ENCODE measurements at places on chromosomes 11 and 22. TPM values are rescaled to one million over a fixed set of nuclear protein-coding genes. Genes with fewer than 3 reads are reported as not detected.

Gene KCTD14
- total RNA-seq = 2.2 TPM

Gene THY1
- total RNA-seq = 12.7 TPM

Gene RRAS2
- total RNA-seq = 56.8 TPM

Gene GPHA2
- total RNA-seq = not detected

Gene OR4D5
- not detected for total RNA-seq

Gene ABCC8
- 1.4 TPM for total RNA-seq

Gene PTPN5
- total RNA-seq = 0.02 TPM

Gene CYTH4
- total RNA-seq = 0.82 TPM

Gene VSIG2
- total RNA-seq = not detected

Gene FAT3
- 0.38 TPM for total RNA-seq

Gene HOATZ
- total RNA-seq = not detected

Gene NCR3LG1
- 1.9 TPM for total RNA-seq

Gene P2RX6
- 0.56 TPM for total RNA-seq

Gene RBMXL2
- total RNA-seq = not detected

Gene OVOL1
- not detected for total RNA-seq

Gene MUC5AC
- 3.8 TPM for total RNA-seq

Gene OR4A15
- total RNA-seq = not detected

Gene CCND1
- 194 TPM for total RNA-seq

Gene SYT13
- total RNA-seq = 7.2 TPM

Gene CALCA
- total RNA-seq = not detected

Gene CD248
- not detected for total RNA-seq

Gene OR1S2
- total RNA-seq = not detected

Gene DUSP8
- 2.0 TPM for total RNA-seq

Gene TMEM151A
- total RNA-seq = 3.2 TPM

Gene TRIM49D1
- not detected for total RNA-seq

Gene TPP1
- total RNA-seq = 46.7 TPM

Gene SCGB1D2
- not detected for total RNA-seq

Gene C22orf42
- total RNA-seq = not detected

Gene ZNF70
- total RNA-seq = 1.2 TPM

Gene OR51M1
- total RNA-seq = not detected

Gene NLRP14
- total RNA-seq = not detected

Gene MS4A1
- total RNA-seq = not detected

Gene MLC1
- 0.06 TPM for total RNA-seq

Gene SLCO2B1
- total RNA-seq = 6.7 TPM

Gene APOBEC3G
- total RNA-seq = not detected

Gene B3GAT1
- not detected for total RNA-seq

Gene BTBD10
- total RNA-seq = 44.6 TPM

Gene YAP1
- 40.7 TPM for total RNA-seq

Gene DAGLA
- 5.5 TPM for total RNA-seq

Gene OR52I2
- total RNA-seq = not detected

Gene AQP11
- 2.3 TPM for total RNA-seq

Gene ZNF280A
- total RNA-seq = 2.8 TPM

Gene KCNJ1
- total RNA-seq = not detected

Gene SHANK2
- total RNA-seq = 10.5 TPM

Gene VPREB3
- total RNA-seq = 0.92 TPM

Gene TSSK2
- total RNA-seq = not detected

Gene MMP12
- 0.02 TPM for total RNA-seq

Gene CWF19L2
- 3.9 TPM for total RNA-seq

Gene GP1BB
- not detected for total RNA-seq

Gene FGF3
- total RNA-seq = not detected

Gene TENM4
- total RNA-seq = 0.01 TPM

Measured in A549 treated with CpdA at 1 μM for 4 hours (cell line).